ENCODE measurements at places on chromosomes 6 and 20.

DNA sequence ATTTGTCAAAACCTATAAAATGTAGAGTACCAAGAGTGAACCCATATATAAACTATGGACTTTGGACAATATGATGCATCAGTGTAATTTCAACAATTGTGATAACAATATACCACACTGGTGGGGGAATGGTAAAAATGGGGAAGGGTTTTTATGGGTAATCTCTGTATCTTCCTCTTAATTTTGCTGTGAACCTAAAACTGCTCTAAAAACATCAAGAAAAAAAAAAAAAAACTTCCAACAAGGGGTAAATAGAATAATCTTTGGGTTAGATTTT lies 592.0 kb upstream of the ADGRB3 start:
- no peak for DNase-seq

DNA sequence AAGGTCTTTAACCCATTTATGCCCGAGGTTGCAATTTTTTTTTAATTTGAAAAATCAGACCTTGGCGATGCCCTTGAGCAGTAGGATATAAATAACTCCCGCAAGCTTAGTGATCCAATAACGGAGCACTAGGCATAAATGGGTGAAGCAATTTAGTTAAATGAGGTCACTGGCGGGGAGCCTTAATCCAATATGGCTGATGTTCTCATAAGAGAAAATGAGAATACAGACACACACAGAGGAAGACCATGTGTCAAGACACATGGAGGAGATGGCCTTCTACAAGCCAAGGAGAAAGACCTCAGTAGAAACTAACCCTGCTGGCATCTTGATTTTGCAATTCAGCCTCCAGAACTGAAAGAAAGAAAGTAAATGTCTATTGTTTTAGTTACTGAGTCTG lies 735 bp downstream of the SIRPG start:
- no peak for DNase-seq

DNA sequence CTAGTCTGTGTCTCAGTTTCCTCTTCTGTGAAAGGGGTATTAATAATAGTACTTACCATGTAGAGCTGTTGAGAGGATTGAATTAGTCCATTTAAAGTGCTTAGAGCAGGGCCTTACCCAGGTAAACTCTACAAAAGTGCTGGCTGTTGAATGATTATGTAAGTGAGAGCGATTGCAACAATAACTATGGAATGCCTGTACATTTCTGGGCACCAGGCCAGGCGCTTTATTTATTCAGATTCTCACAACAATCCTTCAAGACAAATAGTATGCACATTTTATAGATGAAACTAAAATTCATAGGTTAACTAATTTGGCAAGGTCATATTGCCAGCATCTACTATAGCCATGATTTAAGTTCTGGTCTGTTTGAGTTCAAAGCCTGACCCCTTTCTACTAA lies 78.3 kb upstream of the MMS22L start:
- no peak for DNase-seq

DNA sequence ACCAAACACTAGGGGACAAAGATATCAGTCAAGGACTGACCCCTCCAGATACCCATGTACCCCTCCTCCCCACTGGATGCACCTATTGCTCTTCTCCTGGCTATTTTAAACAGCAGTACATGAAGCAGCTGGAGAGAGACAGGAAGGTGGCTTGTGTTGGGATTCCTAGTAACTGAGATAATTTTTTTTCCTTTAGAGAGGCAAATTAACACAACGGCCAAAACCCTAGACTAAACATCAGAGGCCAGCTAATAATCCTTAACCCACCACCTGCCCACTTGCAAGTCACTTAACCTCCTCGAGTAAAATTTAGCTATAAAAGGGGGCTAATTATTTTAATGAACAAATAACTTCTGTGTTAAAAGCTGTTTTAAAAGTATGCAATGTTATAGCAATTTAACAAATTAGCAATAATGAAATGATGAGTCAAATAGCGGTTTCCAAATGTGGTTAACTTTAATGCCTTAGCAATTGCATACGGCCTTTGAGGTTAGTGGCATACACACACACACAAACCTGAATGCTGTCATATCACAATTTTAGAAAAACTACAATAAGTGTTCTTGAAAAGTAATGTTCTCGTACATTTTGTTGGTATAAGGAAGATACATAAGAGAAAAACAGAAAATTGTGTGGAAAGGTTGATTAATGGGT lies 151.7 kb downstream of the FRK start:
- DNase-seq: no peak

- DNase-seq: no peak
These were observed 162.1 kb downstream of the PHF3 start for GRCh38 chr6:63797721-63798120.

- no peak for DNase-seq
These were observed 57.0 kb upstream of the CD93 start for GRCh38 chr20:23143098-23143497.

- DNase-seq: no peak
These were observed 50.7 kb downstream of the UBE2V1 start for GRCh38 chr20:50062006-50062838.

- DNase-seq: no peak
These were observed 140.3 kb downstream of the TBX18 start for GRCh38 chr6:84623956-84624680.

GRCh38 chr20:39092733-39093410 lies 130.7 kb downstream of the DHX35 start:
- no peak for DNase-seq

DNA sequence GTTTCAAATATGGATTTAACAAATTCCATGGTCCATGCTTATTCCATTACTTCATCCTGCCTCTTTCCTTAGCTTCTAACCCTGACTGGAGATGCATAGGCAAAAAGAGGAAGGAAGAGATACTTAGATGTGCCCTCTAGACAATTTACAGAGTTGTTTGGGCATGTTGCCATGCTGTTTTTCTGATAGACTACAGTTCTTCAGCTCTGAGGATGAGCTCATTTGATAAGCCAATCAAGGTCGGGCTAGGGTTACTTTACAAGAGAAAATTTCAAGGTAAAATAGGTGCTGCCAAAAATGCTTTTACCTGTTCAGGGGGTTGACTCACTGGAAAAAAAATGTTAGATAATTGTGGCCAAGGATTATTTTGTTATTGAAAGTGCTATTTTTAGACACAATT lies 5.9 kb downstream of the HCRTR2 start:
- no peak for DNase-seq

DNA sequence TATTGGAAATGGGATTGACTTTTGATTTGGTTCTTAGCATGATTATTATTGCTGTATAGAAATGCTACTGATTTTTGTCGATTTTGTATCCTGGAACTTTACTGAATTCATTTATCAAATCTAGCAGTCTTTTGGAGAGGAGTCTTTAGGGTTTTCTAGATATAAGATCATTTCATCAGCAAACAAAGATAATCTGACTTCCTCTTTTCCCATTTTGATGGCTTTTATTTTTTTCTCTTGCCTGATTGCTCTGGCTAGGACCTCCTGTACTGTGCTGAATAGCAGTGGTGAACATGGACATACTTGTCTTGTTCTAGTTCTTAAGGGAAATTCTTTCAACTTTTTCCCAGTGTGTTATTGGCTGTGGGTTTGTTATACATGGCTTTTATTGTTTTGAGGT lies 64.6 kb downstream of the ZC2HC1B start:
- no peak for DNase-seq

GRCh38 chr6:64252256-64252655 lies 616.7 kb downstream of the PHF3 start:
- DNase-seq: no peak

DNA sequence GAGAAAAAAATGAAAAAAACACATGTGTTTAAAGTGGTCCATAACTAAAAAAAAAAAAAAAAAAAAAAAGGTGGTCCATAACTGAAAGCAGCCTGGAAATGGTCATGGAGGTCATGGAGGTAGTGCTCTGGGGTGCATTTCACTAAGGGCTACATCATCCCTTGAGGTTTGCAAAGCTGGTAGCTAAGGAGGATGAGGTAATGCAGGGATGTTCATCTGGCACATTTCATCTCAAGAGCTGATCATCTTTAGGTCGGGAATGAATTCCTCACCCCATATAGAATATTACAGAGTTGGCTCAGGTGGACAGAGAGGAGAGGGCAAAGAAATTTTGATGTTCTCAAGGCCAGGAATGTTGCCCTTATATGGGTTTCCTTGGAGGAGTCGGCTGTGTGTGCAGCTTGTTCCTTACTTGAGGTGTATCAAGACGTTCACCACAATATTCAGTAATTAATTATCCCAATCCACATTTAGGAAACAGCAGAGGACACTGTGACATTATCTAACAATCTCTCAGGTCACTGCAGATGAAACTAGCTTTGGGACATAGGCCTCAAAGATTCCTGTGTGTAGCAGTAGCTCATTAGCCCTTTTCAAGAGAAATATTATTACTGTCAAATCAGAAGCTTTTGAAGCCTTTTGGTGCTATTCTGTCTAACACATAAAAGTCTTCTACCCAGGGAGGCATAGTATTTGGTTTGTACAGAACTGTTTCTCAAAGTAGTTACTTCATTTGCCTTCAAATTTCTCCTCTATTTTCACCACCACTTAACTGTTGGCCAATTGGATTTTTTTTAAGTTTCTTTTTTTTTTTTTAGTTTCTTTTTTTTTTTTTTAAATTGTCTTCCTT lies 46.8 kb downstream of the CYP24A1 start:
- DNase-seq: no peak

- no peak for DNase-seq
These were observed 433.2 kb downstream of the GRIK2 start for GRCh38 chr6:101826678-101827077.

- DNase-seq: no peak
These were observed 46.0 kb downstream of the DLL1 start for GRCh38 chr6:170244721-170245474.

DNA sequence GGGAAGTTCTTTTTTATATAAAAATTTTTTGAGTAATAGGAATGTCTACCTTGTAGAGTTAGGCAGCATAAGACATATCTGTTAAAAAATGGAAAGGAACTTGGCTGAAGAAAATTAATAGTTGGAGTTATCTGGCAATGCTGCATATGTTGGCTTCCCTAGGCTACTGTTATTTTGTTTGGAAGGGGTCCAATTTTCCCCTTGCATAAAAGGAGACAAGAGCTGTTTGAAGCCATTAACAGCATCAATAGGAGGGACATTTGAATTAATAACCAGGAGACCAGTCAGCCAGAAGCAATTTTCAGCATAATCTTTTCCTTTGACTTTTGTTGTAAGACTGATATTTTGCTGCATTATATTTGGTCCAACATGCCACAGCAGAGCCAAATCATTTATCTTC lies 80.9 kb upstream of the TAB2 start:
- no peak for DNase-seq

- no peak for DNase-seq
These were observed 117.2 kb downstream of the SOBP start for GRCh38 chr6:107607116-107607515.

- DNase-seq: no peak
These were observed 22.8 kb upstream of the FOXC1 start for GRCh38 chr6:1586861-1587450.

- DNase-seq: no peak
These were observed 7.2 kb upstream of the CHMP4B start for GRCh38 chr20:33803921-33804337.

DNA sequence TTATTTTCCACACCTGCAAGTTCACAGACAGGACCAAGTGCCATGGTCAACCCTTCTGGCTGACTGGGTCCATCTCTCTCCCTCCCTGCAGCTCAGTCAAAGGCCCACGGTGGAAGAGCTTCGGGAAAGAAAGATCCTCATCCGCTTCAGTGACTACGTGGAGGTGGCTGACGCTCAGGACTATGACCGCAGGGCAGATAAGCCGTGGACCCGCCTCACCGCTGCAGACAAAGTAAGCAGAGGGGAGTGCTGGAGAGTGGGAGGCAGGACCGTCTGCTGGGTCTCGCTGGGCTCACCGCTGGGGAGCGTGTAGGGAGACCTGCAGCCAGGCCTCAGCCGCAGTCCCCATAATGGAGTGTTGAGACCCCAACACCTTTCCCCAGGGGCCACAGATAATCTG lies 45.0 kb downstream of the TBC1D7 start:
- DNase-seq: no peak

- peak; percentile 48 for DNase-seq
These were observed 93.1 kb downstream of the CHD6 start for GRCh38 chr20:41524980-41525613.

DNA sequence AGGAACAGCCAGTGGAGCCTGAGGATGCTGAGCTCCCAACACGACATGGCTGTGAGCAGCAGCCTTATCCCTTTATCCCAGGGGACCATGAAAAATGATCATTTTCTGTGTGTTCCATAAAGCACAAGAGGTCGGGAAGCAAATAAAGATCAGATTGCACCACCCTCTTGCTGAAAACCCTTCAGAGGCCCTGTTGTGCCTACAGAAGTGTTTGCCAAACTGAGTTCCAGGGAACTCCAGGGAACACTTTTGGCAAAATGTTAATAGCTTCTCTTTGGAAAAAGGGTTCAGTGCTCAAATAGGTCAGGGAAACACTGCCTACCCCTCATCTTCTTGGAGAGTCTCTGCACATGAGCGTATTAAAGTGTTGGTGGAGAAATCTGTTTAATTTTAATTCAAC lies 24.4 kb downstream of the ARMC2 start:
- DNase-seq: no peak

- no peak for DNase-seq
These were observed 16.4 kb downstream of the MICA start for GRCh38 chr6:31419842-31420241.

- DNase-seq: no peak
These were observed 294.3 kb upstream of the STXBP5 start for GRCh38 chr6:146909886-146910285.

DNA sequence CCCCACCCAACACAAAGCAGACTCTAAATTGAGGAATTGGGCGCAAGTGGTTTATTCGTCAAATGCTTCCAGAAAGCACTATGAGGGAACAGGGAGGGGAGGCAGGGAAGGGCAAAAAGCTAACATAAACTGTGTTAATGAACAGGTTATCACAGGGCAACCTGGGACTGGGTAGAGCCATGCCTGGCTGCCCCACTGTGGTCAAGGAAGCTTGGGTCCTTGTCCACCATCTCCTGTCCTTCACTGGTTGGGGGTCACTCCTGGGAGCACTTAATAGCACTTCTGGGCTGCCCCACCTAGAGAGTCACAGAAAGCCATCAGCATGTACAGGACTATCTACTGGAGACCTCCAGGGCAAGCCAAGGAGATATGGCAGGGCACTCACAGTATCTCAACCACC lies 102.3 kb downstream of the LINC00237 start:
- DNase-seq: no peak

GRCh38 chr20:61611401-61612180 lies 359.5 kb downstream of the CDH4 start:
- no peak for DNase-seq

GRCh38 chr20:77231-77630 lies 10.2 kb upstream of the DEFB125 start:
- DNase-seq: no peak

GRCh38 chr6:170041526-170041925 lies 249.4 kb downstream of the DLL1 start:
- DNase-seq: no peak

GRCh38 chr20:40019510-40019909 lies 669.5 kb downstream of the MAFB start:
- no peak for DNase-seq

GRCh38 chr20:57653910-57654309 lies 33.7 kb upstream of the ZBP1 start:
- DNase-seq: no peak

GRCh38 chr6:151007076-151007475 lies 141.6 kb downstream of the MTHFD1L start:
- DNase-seq: no peak
